ENCODE measurements at places on chromosomes 16 and 17. TPM values are rescaled to one million over a fixed set of nuclear protein-coding genes. Genes with fewer than 3 reads are reported as not detected.
A peak's percentile ranks its signal among the peaks of the same experiment; 100 is the strongest.

CCL22 gene
- total RNA-seq: not detected

CCL18 gene
- 4.1 TPM for total RNA-seq

C17orf50 gene
- not detected for total RNA-seq

CCDC92B gene
- total RNA-seq: not detected

DNA sequence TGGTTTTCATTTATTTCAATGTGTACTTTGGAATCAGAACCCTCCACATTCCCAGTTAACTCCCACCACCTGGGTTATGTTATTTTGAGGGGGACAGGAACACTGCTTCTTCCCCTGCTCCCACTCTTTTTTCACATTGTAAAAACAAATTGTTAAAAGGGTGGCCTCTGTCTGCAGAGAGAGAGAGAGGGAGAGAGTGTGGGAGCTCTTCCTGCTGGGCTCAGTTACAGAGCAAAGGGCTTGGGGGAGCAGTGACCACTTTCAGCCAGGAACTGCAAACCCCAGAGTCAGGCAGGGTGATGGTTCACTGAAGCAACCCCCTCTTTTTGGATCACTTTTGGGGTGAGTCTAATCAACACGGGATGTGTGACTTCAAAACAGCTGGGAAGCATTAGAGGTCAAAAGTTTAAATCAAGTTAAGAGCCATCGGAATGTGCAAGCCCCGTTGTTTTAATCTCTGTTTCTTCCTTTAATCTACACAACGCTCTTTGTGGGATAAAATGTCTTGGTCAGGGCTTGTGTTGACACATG is 577.0 kb upstream of the CDH11 start:
- no peak overlapping the region for H3K27ac ChIP-seq
- H3K27me3 ChIP-seq: no peaks in the 10 kb centered on the region
- H3K4me3 ChIP-seq: no peak overlapping the region
- no peaks in the 10 kb centered on the region for H3K4me1 ChIP-seq
- DNase-seq: no peak
- no peaks in the 10 kb centered on the region for H3K36me3 ChIP-seq

GRCh38 chr16:56267888-56268287 is 76.6 kb downstream of the GNAO1 start:
- no peak for DNase-seq
- H3K4me1 ChIP-seq: no peaks in the 10 kb centered on the region
- H3K36me3 ChIP-seq: no peaks in the 10 kb centered on the region

- H3K4me1 ChIP-seq: no peaks in the 10 kb centered on the region
- H3K27ac ChIP-seq: no peak overlapping the region
- H3K4me3 ChIP-seq: no peak overlapping the region
- H3K36me3 ChIP-seq: no peaks in the 10 kb centered on the region
- no peaks in the 10 kb centered on the region for H3K27me3 ChIP-seq
Measured at GRCh38 chr17:70089513-70090148, 14.6 kb downstream of the KCNJ16 start.

DNA sequence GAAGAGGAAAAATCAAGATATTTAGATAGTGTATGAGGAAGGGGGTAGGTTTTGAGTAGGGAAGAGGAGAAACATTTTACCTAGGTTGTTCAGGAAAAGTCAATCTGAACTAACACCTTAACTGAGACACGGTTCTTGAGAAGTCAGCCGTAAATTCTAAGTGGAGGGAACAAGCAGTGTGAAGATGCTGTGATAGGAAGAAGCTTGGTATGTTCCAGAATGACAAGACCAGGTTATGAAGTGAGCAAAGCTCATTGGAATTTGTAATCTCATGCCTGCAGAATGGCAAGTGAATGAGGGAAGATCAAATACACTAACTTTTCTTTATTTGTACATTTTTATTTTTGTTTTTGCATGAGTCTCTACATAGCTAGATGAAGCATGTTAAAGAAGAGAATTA is 307.6 kb downstream of the ZFHX3 start:
- H3K4me3 ChIP-seq: no peak overlapping the region
- no peaks in the 10 kb centered on the region for H3K36me3 ChIP-seq

DNA sequence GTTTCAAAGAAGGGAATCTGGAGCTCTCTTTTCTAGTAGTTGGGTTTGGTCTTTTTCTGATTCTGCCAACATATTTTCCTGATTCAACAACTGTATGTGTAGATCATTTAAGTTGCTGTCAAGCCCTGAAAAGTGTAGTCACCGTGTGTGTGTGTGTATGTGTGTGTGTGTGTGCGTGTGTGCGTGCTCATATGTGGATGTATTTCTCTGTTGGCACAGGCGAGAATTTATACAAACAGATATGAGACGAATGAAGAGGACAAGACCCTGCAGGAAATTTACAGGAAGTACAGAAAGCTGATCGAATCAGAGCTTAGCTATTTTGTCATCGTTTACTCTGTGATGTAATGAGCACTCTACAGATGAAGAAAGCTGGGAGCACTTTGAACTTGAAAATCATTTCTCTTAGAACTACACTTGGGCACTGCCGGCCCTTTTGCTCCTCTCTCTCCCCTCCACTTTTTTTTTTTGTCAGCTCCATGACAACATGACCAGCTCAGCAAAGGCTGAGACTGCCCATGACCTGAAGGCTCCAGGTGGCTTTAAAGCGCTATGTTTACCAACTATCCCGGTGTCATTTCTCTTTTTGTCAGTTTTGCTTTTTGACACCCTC is 11.2 kb downstream of the FBXO39 start:
- no peaks in the 10 kb centered on the region for H3K36me3 ChIP-seq
- no peak for DNase-seq
- no peaks in the 10 kb centered on the region for H3K4me1 ChIP-seq
- H3K4me3 ChIP-seq: no peak overlapping the region
- no peak overlapping the region for H3K27ac ChIP-seq

DNA sequence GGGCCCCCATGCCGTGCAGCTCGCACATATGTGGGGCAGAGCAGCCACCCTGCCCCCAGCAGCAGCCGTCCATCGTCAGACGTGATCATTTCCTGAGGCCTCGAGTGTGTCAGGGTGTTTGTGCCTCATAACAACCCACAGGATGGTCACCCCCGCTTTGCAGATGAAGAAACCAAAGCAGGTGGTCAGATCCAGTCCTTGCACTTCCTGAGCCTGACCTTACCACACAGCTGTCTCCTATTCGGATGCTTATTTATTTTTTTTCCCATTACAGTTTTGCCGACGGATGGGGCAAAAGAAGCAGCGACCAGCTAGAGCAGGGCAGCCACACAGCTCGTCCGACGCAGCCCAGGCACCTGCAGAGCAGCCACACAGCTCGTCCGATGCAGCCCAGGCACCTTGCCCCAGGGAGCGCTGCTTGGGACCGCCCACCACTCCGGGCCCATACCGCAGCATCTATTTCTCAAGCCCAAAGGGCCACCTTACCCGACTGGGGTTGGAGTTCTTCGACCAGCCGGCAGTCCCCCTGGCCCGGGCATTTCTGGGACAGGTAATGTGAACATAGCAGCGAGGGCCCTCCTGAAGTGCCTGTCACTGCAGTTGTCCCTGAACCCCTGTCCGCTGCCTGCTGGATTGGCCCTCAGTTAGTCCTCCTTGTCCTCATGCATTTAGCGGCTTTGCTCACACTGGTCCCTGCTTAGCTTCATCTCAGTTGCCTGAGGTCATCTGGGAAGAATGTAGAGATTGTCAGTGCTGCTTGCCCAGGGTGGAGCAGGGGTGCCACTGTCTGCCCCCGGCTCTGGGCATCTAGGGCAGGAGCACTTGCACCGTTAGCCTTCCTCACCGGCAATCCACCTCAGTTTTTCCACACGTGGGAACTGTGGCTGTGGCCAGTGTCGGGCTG is 1.4 kb downstream of the MPG start:
- DNase-seq: no peak
- peak overlapping the region; percentile 77 for H3K4me3 ChIP-seq
- peaks cover 38% of the 10 kb centered on the region for H3K4me1 ChIP-seq
- no peaks in the 10 kb centered on the region for H3K27me3 ChIP-seq
- H3K27ac ChIP-seq: peak overlapping the region; percentile 91

DNA sequence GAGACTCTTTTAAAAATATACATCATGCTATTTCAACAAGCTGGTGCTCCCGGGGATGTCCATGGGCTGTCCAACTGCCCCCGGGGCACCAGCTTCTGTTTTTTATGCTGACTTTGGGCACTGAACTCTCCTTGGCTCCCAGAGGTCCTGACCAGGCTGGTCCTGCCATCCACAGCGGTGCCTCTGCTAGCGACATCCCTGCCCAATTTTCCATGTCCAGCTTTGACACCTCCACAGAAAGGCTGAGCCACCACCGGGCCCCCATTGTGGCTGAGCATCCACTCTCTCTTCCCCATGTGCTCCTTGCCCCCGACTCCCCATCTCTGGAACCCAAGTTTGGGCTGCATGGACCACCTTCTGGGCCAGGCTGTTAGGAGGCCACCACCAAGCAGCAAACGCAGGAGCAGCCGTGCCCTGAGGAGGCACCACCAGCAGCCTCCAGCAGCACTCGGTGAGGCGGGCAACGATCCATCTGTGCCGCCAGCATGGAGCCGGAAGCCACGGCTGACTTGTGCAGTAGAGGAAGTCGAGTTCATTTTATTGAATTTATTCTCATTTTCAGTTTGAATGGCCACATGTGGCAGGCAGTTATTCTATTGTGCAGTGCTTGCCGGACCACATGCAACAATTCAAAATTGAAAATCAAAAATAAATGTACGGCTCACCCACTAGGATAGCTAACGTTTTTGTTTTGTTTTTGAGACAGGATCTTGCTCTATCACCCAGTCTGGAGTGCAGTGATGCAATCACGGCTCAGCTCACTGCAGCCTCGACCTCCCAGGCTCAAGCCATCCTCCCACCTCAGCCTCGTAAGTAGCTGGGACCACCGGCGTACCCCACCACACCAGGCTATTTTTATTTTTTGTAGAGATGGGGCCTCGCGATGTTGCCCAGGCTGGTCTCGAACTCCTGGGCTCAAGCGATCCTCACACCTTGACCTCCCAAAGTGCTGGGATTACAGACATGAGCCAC is 2.8 kb upstream of the MEAK7 start:
- no peak overlapping the region for H3K4me3 ChIP-seq
- H3K36me3 ChIP-seq: no peaks in the 10 kb centered on the region
- peaks cover 33% of the 10 kb centered on the region for H3K4me1 ChIP-seq
- H3K27ac ChIP-seq: no peak overlapping the region

DNA sequence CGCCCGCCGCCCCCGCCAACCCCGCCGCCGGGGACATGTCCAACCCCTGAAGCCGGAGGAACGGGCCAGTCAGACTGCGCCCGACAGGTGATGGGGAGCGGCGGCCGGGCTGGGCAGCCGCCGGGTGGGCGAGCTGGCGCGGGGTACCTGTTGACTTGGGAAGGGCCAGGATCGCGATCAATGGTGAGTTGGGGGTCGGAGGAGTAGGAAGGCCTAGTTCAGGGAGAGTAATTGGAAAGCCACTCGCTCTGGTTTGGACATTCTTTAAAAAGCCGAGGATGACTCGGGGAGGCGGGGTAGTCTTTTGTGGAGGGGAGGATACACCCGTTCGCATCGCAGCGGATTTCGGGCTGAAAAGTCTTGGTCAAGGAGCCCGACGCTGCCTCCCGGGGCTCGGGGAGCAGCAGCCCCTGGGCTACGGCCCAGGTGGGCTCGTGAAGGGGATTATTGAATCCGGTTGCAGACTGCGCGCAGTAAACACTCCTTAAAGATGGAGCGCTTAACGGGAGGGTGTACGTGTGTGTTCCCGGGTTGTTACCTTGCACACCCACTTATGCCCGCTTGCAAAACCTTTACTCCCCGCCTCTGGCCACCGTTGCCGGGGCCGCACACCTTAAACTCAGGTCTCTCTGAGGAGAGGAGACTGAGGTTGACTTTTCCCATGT is 123.8 kb downstream of the GOSR1 start:
- H3K27ac ChIP-seq: peak overlapping the region; percentile 89
- peaks cover 7% of the 10 kb centered on the region for H3K4me1 ChIP-seq
- no peaks in the 10 kb centered on the region for H3K36me3 ChIP-seq
- H3K4me3 ChIP-seq: peak overlapping the region; percentile 84
- H3K27me3 ChIP-seq: no peaks in the 10 kb centered on the region

DNA sequence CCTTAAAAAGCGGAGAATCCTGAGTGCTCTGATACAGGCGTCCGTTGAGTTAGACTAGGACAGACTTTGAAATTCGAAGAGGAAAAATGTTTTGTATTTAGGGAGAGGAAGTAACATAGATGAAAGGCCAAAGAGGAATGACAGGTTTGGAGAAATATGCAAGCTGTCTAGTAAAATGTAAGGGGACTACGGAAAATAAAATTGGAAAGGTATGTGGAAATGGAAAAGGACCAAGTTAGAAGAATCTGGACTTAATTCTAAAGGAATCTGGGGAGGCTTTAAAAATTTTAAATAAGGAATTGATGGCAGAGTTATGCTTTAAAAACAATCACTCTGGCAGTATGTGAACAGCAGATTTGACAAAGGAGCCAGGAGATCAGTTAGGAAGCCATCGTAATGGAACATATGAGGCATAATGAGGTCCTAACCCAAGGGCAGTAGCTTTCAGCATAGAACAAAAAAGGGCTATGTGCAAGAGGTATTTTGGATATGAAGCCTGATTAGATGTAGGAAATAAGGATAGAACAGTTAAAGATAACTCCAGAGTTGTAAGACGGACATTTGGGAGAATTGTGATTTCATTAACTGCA is 38.3 kb downstream of the CYB561 start:
- no peak for DNase-seq
- H3K27ac ChIP-seq: no peak overlapping the region
- no peaks in the 10 kb centered on the region for H3K27me3 ChIP-seq
- no peaks in the 10 kb centered on the region for H3K4me1 ChIP-seq
- no peak overlapping the region for H3K4me3 ChIP-seq

- H3K4me1 ChIP-seq: no peaks in the 10 kb centered on the region
- H3K36me3 ChIP-seq: no peaks in the 10 kb centered on the region
- no peak for DNase-seq
- H3K27me3 ChIP-seq: no peaks in the 10 kb centered on the region
Measured at GRCh38 chr16:74896389-74897370, 88.2 kb downstream of the WDR59 start.

- H3K36me3 ChIP-seq: no peaks in the 10 kb centered on the region
- peaks cover 9% of the 10 kb centered on the region for H3K4me1 ChIP-seq
- no peaks in the 10 kb centered on the region for H3K27me3 ChIP-seq
- DNase-seq: peak; percentile 40
- H3K27ac ChIP-seq: peak overlapping the region; percentile 57
- no peak overlapping the region for H3K4me3 ChIP-seq
Measured at GRCh38 chr16:65289022-65289421, 167.2 kb upstream of the CDH11 start.

Measured in gastrocnemius medialis (tissue), 4 donors.